ENCODE measurements at places on chromosomes 16 and 17.

GRCh38 chr16:67558859-67559258 lies 3.5 kb upstream of the CTCF start:
- no peak for DNase-seq

- no peak for DNase-seq
These were observed 3.9 kb downstream of the UTS2R start for GRCh38 chr17:82375359-82376041.

DNA sequence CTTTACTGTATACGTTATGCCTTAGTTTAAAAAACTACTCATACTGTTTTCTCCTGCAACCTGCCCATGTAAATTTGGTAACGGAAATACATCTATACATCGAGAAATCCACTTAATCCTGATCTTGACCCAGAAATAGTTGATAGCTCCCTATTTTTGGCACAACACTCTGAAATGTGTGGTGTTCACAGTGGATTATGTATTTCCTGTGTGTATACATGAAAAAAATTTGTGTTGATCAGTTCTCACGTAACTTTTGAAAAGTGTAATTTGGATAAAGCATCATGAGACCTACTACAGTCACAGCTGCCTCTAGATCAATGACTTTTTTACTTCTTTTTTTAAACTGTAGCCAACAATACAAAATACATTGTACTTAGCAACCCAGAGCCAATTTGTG lies 90.7 kb downstream of the VMP1 start:
- no peak for DNase-seq

DNA sequence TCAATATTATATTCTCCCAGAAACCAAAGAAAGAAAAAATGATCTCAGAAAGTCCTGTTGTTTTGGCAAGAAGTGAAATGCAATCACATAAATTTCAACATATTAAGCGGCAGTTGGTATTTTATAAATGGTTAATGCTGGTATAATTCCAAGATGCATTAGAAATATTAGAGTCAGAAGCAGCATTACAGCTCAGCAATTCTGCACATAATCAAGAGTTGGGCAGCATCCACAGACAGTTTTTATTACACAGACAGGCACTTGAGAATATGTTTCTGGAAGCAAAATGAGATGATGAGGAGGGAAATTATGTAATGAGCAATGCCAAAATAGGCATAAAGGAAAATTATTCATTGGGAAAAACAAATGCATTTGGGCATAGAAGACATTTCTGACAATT lies 148.1 kb downstream of the KCNJ2 start:
- DNase-seq = no peak

- DNase-seq = no peak
These were observed 1.4 kb upstream of the SPG7 start for GRCh38 chr16:89506791-89507191.

DNA sequence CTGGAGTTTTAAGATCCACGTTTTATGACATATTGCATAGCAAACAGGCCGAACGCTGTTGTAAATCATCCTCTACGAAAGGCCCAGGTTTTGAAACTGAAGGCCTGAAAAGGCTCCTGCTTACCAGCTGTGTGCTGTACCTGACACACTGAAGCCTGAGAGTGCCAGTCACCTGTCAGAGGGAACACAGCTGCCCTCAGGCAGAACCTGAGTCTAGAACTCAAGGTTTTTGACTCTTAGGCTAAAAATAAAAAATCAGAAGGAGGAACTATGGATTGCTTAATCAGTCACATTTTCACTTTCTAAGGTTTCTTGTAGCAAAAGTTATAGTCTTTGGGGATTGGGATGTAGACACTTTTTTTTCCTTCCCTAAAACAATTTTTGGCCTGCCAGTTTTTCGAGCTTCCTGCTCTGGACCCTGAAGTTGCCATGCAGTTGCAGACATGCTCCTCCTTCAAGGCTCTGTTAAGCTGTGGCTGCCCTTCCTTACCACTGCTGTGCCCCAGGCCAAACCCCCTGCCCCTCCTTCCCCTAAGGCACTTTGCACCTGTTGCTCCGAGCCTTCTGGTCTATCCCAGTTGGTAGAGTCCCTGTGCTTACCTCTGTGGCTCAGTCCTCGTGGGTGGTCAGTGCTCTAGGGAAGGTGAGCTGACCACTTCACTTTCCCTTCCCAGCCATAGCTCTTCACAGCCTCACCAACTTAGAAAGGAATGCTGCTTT lies 56.6 kb downstream of the TENT4B start:
- no peak for DNase-seq

DNA sequence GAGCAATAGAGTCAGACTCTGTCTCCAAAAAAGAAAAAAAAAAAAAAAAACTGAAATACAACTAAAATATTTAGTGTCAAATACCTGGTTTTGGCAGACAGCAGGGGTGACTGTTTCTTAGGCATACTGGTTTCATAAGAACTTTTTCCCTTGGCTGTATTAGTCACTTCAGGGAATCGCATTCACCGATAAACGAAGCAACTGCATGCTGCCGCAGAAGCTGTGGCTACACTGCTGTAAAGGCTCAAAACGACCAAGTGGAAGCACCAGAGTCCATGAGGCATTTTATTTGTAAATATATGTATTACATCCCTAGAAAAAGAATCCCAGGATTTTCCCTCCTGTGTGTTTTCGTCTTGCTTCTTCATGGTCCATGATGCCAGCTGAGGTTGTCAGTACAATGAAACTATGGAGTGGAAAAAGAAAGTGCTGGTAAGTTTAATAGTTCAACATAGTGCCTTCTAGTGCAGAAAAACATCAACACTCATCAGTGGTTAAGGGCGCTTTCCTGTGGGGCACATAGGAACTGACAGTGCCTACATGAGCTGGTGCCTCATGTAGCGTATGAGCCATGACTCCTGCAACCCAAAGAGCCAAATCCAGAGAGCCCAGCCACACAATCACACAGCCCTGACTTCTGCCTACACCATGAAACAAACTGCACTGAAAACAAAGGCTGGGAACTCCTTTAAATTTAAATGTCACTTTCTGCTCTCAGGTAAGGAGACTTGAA lies 7.3 kb downstream of the RPS15A start:
- DNase-seq = no peak

- DNase-seq = no peak
These were observed 54.7 kb upstream of the CIBAR2 start for GRCh38 chr16:85166699-85167588.

GRCh38 chr17:79802039-79802735 lies 5.3 kb upstream of the CBX8 start:
- no peak for DNase-seq

DNA sequence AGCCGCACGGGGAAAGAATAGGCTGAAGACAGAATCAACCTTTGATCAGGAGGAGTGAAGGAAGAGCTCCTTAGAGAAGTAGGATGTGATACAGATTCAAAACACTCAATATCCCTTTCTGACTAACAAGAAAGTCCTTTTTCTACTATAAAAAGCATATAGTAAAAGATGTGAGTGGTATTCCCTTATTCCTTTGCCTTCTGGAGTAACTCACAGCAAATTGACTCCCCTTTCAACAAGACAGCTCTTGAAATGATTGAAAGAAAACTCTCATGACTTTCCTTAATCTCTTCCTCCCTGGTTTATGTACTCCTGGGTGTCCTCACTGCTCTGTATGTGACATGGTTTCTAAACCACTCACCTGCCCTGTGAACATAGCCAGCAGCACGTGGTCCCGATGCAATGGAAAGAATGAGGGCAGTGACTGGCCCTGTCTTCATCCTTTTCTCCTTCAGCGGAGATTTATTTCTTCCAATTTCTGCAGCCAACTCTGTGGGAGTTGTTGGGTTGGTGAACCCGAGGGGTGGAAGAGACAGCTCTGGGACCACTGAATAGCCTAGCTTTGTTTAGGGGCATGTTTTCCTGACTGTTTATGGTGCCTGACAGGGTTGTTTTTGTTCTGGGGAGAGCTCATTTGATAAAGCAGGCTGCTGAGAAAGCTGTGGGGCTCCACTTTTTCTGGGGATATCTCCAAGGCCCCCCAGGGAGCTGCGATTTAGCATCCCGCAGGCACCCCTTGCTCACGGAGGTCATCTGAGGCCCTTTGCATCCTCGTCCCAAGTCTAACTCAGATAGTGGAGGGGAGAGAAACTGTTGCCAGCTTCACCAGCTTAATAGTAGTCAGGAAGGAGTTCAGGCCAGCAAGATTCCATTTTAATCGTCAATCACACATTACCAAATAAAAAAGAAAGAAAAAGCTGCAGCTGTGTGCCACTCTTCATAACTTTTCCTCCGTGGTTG lies 46.7 kb downstream of the MAP2K6 start:
- no peak for DNase-seq

GRCh38 chr17:76397687-76398522 lies 13.5 kb downstream of the SPHK1 start:
- DNase-seq = peak; percentile 88

DNA sequence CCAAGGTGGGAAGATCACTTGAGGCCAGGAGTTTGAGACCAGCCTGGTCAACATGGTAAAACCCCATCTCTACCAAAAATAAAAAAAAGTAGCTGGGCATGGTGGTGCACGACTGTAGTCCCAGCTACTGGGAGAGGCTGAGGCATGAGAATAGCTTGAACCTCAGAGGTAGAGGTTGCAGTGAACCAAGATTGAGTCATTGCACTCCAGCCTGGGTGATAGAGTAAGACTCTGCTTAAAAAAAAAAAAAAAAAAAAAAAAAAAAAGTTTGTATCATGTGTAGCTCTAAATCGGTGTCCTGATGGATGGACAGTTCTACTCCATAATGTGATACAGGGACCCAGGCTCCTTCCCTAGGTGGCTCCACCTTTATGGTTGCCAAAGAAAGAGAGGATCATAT lies 497.1 kb upstream of the RBFOX1 start:
- DNase-seq = no peak

- DNase-seq = no peak
These were observed 9.2 kb downstream of the AHSP start for GRCh38 chr16:31536804-31537361.

- no peak for DNase-seq
These were observed 46.7 kb upstream of the PVALEF start for GRCh38 chr17:81118308-81119221.

- DNase-seq = no peak
These were observed 250.2 kb downstream of the HS3ST4 start for GRCh38 chr16:25941800-25942499.

GRCh38 chr16:50499254-50499653 lies 48.9 kb upstream of the NKD1 start:
- no peak for DNase-seq

GRCh38 chr17:10843811-10844210 lies 5.9 kb upstream of the PIRT start:
- peak; percentile 6 for DNase-seq

- DNase-seq = no peak
These were observed 28.8 kb downstream of the ABCC12 start for GRCh38 chr16:48126801-48127644.

DNA sequence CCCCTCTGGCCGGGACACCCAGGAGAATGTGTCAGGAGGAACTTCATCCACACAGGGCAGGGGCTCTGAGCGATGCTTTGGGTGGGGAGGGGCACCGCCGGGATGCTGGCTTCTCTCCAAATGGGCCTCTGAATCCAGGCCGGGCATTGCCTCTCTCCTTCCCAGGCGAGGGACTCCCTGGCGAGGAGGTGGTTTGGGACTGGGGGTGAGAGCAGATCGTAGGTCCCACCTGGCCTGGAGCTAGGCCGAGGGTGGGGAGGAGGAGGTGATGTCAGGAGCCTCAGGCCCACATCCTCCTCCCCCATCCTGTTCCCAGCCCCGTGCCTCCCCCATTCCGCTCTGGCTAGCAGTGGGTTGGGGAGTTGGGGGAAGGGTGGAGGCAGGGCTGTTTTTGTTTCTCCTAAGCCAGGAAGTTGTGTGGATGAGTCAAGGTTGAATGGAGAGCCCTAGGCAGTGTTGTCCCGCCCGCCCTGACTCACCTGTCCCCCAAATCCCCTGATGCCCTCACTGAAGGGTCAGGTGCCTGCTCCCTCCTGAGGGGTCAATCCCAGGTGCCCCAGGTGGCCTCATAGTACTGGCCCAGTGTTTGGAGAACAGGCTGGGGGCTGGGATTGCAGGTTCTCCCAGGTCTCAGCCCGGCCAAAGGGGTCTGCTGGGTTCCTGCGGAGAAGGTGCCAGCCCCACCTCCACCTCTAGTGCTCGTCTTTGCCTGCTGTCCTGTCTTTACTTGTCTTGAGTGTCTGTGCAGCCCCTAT lies 2.8 kb downstream of the GRB7 start:
- DNase-seq = peak; percentile 35

GRCh38 chr16:56269811-56270684 lies 78.8 kb downstream of the GNAO1 start:
- no peak for DNase-seq

DNA sequence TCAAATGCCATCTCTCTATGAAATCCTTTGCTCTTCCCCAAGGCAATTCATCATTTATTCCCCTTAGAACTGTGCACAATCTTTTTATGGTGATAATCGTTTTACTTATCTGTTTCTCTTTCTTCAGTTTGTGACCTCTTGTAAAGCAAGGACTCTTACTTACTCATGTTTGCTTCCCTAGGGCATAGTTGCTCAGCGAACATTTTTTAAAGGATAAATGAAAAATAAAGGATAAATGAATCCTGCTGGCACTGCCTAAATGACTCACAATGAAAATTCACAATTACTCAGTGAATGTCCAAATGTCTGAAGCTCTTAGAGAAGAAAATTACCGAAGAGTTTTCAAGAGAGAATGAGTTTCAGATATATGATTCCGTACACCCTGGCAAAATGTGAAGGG lies 671.7 kb downstream of the CDH11 start:
- DNase-seq = no peak

DNA sequence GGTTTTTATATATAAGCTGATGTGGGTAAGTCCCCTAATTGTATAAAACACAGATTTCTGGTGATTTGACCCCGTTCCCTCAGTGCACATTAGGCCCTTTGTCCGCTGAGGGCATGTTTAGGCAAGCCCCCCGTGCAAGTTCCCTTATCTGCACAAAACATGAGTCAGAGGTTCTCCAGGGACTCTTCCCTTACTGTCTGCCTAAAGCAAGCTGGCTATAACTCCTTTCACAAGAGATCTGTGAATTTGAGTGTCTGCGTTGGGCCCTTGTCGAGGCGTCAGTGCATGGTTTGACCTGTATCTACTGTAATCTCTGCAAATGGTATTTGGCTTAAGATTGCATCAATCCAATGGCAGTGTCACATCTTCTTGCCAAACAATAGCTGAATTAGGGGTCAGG lies 712.8 kb downstream of the CDH8 start:
- no peak for DNase-seq
